MG63 (cell line): ENCODE measurements at places on chromosomes 2 and 18. TPM values are rescaled to one million over a fixed set of nuclear protein-coding genes. Genes with fewer than 3 reads are reported as not detected.
A peak's percentile ranks its signal among the peaks of the same experiment; 100 is the strongest.

DNA sequence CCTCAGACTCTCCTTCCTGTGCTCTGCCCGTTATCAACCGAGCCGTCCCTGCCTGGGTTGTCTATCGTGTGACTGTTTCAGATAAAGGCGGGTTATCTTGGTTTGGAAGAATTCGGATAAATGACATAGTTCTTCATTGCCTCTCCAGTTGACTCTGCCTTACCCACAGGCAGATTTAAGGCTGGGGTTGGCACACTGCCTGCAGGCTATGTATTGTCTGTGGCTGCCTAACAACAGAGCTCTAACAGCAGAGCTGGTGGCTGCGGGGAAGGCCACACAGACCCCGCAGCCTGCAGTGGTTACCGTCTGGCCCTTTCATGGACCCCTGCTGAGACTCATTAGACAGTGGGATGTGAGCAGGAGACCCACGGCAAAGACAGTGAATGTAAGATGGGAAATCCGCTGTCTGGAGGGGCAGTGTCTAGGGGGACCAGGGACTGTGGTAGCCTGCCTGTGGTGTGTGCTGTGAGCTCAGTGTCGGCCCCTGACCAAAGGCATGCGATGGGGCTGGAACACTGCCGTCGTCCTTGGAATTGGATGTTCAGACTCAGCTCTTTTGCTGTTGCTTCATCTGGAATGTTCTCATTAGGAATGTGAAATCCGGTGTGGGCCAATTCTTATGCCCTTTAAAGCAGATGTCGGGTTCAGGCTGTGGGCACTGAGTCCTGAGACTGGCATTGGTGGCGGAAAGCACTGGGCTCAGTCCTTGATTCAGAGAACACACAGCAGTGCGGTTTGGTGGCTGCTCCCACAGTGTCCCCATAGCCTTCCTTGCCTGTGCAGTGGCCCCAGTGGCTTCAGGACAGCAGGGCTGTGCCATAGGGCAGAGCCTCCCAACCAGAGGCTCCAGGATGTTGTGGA, 44.5 kb downstream of the SH3RF3 start:
- peak; percentile 60 for DNase-seq

Gene STPG4
- total RNA-seq: not detected in 2 replicates

Gene PLA2R1
- total RNA-seq: 0.36 and 1.6 TPM in 2 replicates

- DNase-seq: no peak
Measured at GRCh38 chr2:47254464-47254863, 99.4 kb upstream of the STPG4 start.

- DNase-seq: no peak
Measured at GRCh38 chr2:55391155-55391554, 28.5 kb downstream of the CCDC88A start.

DNA sequence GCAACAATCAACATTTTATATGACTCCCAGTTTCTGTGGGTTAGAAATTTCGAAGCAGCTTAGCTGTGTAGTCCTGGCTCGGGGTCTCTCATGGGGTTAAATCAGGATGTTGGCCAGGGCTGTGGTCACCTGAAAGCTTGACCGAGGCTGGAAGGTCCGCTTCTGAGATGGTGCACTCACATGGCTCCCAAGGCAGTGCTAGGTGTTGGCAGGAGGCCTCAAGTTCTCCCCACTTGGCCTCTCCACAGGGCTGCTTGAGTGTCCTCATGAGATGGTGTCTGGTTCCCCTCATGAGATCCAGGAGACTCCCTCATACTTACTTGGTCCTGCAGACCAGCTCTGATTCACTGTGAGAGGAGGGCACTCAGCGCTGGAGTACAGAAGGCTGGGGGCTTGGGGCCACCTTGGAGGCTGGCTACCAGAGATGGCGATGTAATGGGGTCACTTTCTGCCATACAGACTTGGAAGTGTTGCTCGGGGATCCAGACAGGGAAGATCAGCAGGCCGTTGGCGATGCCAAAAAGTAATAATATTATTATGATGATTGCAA, 98.8 kb downstream of the INHBB start:
- DNase-seq: no peak

Gene SPC25
- 28.1 and 32.4 TPM in 2 replicates for total RNA-seq

Gene CAPN13
- total RNA-seq: not detected in 2 replicates

GRCh38 chr2:203786549-203787351, 80.3 kb downstream of the CD28 start:
- peak; percentile 49 for DNase-seq

Gene SERPINB4
- total RNA-seq: not detected in 2 replicates

DNA sequence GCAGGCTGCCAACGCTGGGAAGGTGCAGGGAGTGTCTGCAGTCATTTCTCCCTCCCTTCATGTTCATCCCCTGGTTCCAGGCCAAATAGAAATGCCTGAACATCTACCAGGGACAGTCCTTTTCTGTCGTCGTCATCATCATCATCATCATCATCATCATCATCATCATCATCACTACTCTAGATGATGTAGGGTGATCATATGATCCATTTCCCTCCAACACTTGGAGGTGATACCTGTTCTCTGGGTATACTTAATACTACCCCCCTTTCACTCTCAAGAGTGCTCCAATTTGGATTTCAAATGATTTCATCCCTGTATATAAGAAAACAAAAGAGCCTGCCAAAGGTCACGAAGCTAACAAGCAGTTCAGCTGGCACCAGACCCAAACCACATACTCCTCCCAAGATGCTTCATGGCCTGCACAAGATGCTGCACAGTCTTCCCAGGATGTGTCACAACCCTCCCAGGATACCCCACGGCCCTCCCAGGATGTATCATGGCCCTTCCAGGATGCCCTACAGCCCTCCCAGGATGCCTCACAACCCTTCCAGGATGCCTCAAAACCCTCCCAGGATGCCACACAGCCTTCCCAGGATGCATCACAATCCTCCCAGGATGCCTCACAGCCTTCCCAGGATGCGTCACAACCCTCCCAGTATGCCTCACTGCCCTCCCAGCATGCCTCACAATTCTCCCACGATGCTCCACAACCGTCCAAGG, 257.9 kb downstream of the DYSF start:
- DNase-seq: peak; percentile 87

Gene GCG
- not detected in 2 replicates for total RNA-seq

- no peak for DNase-seq
Measured at GRCh38 chr18:73283788-73284187, 416.0 kb upstream of the NETO1 start.

- DNase-seq: no peak
Measured at GRCh38 chr2:68248361-68248760, 4.0 kb downstream of the PPP3R1 start.

DNA sequence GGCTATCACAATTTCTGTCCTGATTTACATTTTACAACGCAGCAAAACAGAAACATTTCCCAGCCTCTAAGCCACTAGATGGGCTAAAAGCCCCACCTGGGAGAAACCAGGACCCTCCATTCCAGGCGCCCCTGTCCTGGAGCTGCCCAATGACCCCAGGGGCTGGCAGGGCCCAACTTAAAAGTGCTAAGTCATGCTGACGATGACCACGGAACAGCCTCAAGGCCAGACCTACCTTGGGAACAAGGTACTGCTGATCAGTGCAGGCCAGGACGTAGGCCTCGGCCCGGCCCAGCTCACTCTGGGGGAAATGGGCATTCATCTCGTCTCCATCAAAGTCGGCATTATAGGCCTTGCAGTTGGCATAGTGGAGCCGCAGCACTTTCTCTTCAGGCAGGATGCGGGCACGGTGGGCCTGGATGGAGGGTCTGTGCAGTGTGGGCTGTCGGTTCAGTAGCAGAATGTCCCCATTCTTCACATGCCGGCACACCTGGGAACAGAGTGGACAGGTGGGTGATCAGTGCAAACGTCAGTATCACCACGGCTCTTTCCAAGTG, 35.8 kb downstream of the POLR1A start:
- no peak for DNase-seq

- DNase-seq: no peak
Measured at GRCh38 chr2:56811401-56811800, 627.6 kb downstream of the CCDC85A start.

GRCh38 chr2:241858206-241859016, at the start of gene PDCD1:
PDCD1 (minus strand) TSS chr2:241858894; CDS start chr2:241858838, 56 bp downstream.
- DNase-seq: no peak

DNA sequence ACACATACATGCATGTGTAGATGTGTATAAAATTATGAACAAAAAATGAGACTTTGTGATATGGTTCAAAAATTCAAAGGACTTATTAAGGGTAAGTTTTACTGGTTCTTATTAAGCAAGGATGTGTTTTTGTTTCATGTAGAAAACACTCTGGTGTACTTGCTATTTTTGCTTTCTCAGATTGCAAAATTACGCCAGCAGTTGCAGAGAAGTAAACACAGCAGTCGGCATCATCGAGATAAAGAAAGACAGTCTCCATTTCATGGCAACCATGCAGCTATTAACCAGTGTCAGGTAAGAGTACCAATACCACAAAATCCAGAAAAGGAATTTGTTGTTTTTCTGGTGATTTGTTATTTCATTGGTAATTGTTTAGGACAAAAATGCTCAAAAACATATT, 91.3 kb downstream of the FAM117B start:
- no peak for DNase-seq

Gene LHCGR
- total RNA-seq: not detected in 2 replicates

- no peak for DNase-seq
Measured at GRCh38 chr2:160924936-160925353, 235.3 kb upstream of the TANK start.

GRCh38 chr18:24915547-24915946, 436.4 kb downstream of the ZNF521 start:
- no peak for DNase-seq

Gene DSG1
- total RNA-seq: not detected in 2 replicates

Gene CROCC2
- total RNA-seq: not detected in 2 replicates

- DNase-seq: no peak
Measured at GRCh38 chr18:48459016-48459415, 49.8 kb upstream of the ZBTB7C start.

DNA sequence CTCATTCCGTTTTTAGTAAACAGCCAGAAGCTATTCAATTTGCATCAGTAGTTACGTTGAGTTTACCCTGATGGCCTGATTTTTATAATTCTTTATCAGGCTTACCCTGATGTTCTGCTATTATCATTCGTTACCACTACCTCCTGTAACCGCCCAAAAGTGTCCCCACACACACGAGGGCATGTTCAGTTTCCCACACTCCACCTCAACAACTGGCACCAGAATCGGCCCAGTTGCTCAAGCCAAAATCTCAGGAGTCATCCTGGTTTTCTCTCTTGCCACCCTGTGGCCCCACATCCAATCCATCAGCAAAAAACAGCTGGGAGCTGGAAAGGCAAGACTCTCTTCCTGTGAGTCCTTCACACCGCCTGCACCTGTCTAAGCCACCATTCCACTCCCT, 102.9 kb upstream of the RAB6C start:
- no peak for DNase-seq

DNA sequence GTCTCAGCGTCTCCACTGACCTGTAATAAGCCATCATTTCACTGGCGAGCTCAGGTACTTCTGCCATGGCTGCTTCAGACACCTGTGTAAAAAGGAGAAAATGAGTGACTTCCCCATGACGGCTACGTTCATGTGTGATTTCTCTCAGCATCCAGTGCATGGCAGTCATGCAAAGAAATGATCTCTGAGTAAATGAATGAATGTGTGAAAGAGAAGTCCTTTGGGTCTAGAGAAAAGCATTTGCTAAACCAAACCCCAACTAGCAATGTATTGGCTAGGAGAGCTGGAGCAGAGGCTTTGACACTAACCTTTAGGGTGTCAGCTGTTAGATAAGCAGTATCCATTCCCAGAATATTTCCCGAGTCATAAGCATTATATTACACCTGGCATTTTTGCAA, 417 bp downstream of the IL1B start:
- no peak for DNase-seq

Gene CPS1
- total RNA-seq: 6.3 and 11.4 TPM in 2 replicates

Gene PLB1
- not detected in 2 replicates for total RNA-seq

Gene CDH19
- not detected in 2 replicates for total RNA-seq

Gene FOXI3
- total RNA-seq: not detected in 2 replicates

Gene SLC4A5
- under 0.01 TPM in 1 of 2 replicates, not detected in the other for total RNA-seq

Gene HAAO
- not detected in 2 replicates for total RNA-seq

Gene MRPL44
- 32.9 and 42.7 TPM in 2 replicates for total RNA-seq
